ENCODE measurements at places on chromosomes 5 and 9. TPM values are rescaled to one million over a fixed set of nuclear protein-coding genes. Genes with fewer than 3 reads are reported as not detected.

The C9orf153 gene
- 0.56 TPM for total RNA-seq

The FEM1C gene
- 26.2 TPM for total RNA-seq

The SLC4A9 gene
- total RNA-seq, result not detected

The SPATA31E1 gene
- not detected for total RNA-seq

The AJM1 gene
- total RNA-seq, result 6.8 TPM

The SYNPO gene
- 7.3 TPM for total RNA-seq

The CLTB gene
- 95.0 TPM for total RNA-seq

The MAMDC2 gene
- total RNA-seq, result 3.1 TPM

The FST gene
- 205 TPM for total RNA-seq

The FOXI1 gene
- under 0.01 TPM for total RNA-seq

The HEMGN gene
- not detected for total RNA-seq

The PRXL2C gene
- 16.6 TPM for total RNA-seq

The SNCAIP gene
- total RNA-seq, result 0.85 TPM

The IFNA2 gene
- not detected for total RNA-seq

The CAST gene
- total RNA-seq, result 155 TPM

The ENTREP1 gene
- total RNA-seq, result 0.38 TPM

The CD74 gene
- total RNA-seq, result 0.38 TPM

The THBS4 gene
- total RNA-seq, result 0.38 TPM

The PCDHB3 gene
- total RNA-seq, result 0.19 TPM

The RASGEF1C gene
- total RNA-seq, result not detected

The PCDHGA4 gene
- total RNA-seq, result 8.2 TPM

The SPINK7 gene
- total RNA-seq, result not detected

The ALDH7A1 gene
- 33.4 TPM for total RNA-seq

The PCDHA13 gene
- total RNA-seq, result under 0.01 TPM

The GCNT4 gene
- total RNA-seq, result 1.5 TPM

The SLC22A4 gene
- 2.3 TPM for total RNA-seq

The SVEP1 gene
- total RNA-seq, result 14.4 TPM
